Activated T-helper 1 cell treated with anti-CD3 and anti-CD28 coated beads, Interleukin-12 subunit alpha, Interleukin-12 subunit beta, Interleukin-2, Interleukin-4 antibody, amounts not matched to agents 30 ng/mL and 10 ng/mL and 1 ng/mL, durations not matched to agents 14 hours and 24 hours and 36 hours (primary cell): ENCODE measurements at places on chromosomes 7 and 10.
A peak's percentile ranks its signal among the peaks of the same experiment; 100 is the strongest.

DNA sequence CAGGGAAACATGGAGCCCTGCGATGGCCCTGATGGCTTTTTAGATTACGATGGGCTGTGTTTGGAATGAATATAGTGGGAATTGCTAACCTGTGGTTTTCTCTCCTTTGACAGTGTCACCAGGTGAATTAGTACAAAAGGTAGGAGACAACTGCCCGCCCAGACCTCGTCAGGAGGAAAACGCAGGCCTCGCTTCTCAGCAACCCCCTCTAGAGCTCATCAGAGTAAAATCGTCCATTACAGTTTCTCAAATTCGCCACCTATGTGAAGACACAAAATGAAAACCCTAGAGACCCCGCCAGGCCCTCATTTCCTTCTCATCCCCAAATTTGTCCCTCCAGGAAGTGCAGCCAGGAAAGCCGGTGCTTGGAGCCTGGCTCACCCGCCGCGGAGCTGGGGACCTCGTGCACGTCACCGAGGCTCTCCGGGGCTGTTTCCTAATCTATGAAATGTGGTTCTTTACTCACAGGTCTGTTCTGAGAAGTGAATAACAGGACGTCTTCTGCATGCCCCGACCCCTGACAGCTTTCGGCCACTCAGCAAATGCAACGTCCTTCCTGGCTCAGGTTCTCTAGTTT, 143.7 kb downstream of the VIPR2 start:
- H3K4me1 ChIP-seq, result peaks cover 21% of the 10 kb centered on the region
- H3K27me3 ChIP-seq, result peaks cover 7% of the 10 kb centered on the region
- H3K27ac ChIP-seq, result no peak overlapping the region
- DNase-seq, result no peak
- H3K4me3 ChIP-seq, result no peak overlapping the region
- H3K36me3 ChIP-seq, result peaks cover 4% of the 10 kb centered on the region

DNA sequence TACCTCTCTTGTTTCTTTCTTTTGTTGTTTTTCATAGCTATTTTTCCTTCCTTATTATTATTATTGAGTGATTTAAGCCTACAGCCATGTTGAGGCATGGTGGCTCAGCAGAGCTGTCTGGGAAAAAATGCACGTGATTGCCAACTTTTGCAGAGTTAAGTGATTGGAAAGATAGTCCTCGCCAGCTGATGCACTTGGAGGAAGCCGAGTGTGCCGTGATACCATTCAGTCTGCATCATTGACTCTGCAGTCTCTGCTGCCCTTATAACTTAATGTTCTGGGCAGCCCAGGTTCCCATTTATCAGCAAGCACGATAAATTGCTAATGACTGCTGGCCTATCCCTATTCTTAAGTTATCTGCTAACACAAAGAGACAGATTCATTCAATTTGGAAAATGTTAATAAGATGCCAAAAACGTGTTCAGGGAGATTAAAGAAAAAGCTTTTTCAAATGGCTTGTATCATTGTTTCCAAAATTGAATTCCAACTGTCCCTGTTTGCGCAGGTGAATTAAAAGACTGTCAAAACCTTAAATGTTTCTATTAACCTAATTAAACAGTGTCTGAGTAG, 232.9 kb upstream of the NPY start:
- peaks cover 21% of the 10 kb centered on the region for H3K27me3 ChIP-seq
- no peaks in the 10 kb centered on the region for H3K4me1 ChIP-seq
- no peak for DNase-seq
- H3K4me3 ChIP-seq, result no peak overlapping the region
- no peak overlapping the region for H3K27ac ChIP-seq
- peaks cover 1% of the 10 kb centered on the region for H3K36me3 ChIP-seq

GRCh38 chr10:11758527-11759236, 16.5 kb downstream of the ECHDC3 start:
- no peak overlapping the region for H3K27ac ChIP-seq
- no peak overlapping the region for H3K4me3 ChIP-seq
- H3K4me1 ChIP-seq, result no peaks in the 10 kb centered on the region

GRCh38 chr7:28418966-28419365, 6.6 kb downstream of the CREB5 start:
- no peak for DNase-seq
- no peak overlapping the region for H3K4me3 ChIP-seq
- peaks cover 19% of the 10 kb centered on the region for H3K27me3 ChIP-seq

GRCh38 chr7:95649546-95649945, 53.2 kb upstream of the PDK4 start:
- no peak overlapping the region for H3K27ac ChIP-seq
- no peak overlapping the region for H3K4me3 ChIP-seq
- no peak for DNase-seq
- H3K36me3 ChIP-seq, result no peaks in the 10 kb centered on the region

DNA sequence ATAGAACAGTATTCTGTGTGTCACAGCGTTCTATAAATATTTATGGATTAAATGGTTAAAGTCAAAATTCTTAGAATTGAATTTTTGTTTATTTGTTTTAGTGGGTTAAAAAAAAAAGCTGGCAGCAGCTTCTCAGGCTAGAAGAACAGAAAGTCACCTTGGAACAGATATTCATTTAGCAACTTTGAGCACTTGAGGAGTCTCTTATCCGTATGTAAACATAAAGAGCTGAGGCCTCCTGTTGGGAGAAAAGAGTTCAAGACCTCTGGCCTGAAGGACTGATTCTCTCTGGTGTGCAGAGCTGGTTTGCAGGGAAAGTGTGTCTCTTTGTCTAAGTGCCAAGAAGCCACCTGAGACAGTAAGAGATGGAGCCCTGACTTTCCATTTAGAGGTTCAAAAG, 109.9 kb downstream of the HERPUD2 start:
- H3K4me3 ChIP-seq, result no peak overlapping the region
- H3K36me3 ChIP-seq, result no peaks in the 10 kb centered on the region
- H3K27me3 ChIP-seq, result peaks cover 12% of the 10 kb centered on the region

DNA sequence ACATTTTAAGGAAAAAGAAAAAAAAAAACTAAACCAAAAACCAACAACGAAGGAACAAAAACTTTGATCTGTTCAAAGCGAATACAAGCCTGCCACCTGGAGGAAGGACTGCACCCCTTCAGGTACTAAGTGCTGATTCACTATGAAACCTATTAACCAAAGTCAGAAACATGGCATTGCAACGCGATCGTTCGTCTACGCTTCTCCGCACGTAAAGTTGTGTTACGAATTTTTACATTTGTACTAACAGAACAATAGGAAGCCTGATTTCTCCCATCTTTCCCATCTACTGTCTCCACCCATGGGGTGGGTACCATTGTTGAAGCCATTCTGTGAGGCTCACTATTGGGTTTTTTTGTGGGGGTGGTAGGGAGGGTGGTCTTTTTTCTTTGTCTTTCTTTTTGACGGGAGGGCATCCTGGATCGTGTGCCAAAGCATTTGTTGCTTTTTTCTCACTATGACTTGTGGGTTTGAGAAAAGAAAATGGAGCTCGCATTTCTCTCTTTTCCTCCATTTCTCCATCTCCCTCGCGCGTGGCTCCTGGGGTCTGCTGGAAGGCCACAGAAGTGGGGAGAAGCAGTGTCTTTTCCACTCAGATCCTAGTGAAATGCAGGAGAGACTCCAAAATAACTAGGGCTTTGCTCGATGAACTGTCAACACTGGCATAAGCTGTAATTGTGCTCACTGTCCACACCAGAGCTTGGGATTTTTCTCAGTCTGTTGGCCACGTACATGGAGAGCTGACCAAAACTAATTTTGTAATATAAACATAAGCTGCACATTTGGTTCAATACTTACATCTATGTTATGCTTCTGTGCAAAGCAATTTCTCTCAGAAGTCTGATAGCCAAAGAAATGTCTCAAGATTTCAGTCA, 100.9 kb upstream of the YAE1 start:
- no peak overlapping the region for H3K27ac ChIP-seq
- H3K4me1 ChIP-seq, result peaks cover 18% of the 10 kb centered on the region
- no peak overlapping the region for H3K4me3 ChIP-seq
- H3K27me3 ChIP-seq, result peaks cover 20% of the 10 kb centered on the region

DNA sequence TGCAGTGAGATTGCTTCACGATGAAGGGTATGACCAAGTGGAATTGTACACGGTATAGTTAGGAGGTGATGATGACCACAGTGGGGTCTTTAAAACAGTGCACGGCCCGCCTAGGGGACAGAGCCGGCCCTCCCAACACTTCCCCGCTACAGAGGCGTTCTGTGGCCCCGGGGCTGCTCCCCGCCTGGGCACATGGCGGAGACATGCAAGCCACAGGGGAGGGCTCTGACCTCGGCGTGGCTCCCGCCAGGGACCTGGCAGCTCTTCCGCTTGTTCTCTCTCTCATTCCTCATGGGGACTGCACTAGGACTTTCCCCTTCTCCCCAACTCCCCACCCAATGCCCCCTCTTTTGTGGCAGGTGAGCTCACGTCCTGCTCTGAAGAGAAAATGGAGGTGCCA, 393.8 kb downstream of the DNAJB6 start:
- no peak for DNase-seq
- H3K4me1 ChIP-seq, result no peaks in the 10 kb centered on the region
- no peak overlapping the region for H3K4me3 ChIP-seq
- H3K27me3 ChIP-seq, result peaks cover 4% of the 10 kb centered on the region
- H3K27ac ChIP-seq, result no peak overlapping the region
- H3K36me3 ChIP-seq, result no peaks in the 10 kb centered on the region

GRCh38 chr7:34655384-34655783, 2.6 kb upstream of the NPSR1 start:
- H3K36me3 ChIP-seq, result no peaks in the 10 kb centered on the region
- H3K27ac ChIP-seq, result no peak overlapping the region
- no peak overlapping the region for H3K4me3 ChIP-seq
- DNase-seq, result no peak
- no peaks in the 10 kb centered on the region for H3K27me3 ChIP-seq
- no peaks in the 10 kb centered on the region for H3K4me1 ChIP-seq

- H3K27ac ChIP-seq, result no peak overlapping the region
- H3K4me1 ChIP-seq, result no peaks in the 10 kb centered on the region
- DNase-seq, result no peak
- no peaks in the 10 kb centered on the region for H3K36me3 ChIP-seq
- H3K27me3 ChIP-seq, result peaks cover 2% of the 10 kb centered on the region
- no peak overlapping the region for H3K4me3 ChIP-seq
Measured at GRCh38 chr7:11300241-11300640, 326.6 kb downstream of the PHF14 start.

DNA sequence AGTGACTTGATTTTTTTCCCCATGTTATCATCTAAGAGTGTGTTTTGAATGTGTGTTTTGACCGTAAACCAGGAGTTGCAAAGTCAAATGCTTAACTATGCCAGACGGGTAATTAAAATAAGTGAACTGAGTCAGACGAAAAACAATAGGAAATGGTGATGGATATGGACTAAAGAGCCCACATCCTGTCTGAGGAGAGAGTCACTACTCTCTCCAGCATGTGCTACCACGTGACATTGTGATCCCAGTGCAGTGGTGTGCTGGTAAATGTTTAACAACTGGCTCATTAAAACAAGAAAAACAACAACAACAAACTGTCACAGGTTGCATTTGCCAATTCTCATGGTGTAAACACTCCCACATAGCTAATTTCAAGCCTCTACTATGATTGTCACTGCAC, 164.3 kb downstream of the SUGCT start:
- no peak overlapping the region for H3K4me3 ChIP-seq
- no peak for DNase-seq
- no peak overlapping the region for H3K27ac ChIP-seq
- no peaks in the 10 kb centered on the region for H3K27me3 ChIP-seq

DNA sequence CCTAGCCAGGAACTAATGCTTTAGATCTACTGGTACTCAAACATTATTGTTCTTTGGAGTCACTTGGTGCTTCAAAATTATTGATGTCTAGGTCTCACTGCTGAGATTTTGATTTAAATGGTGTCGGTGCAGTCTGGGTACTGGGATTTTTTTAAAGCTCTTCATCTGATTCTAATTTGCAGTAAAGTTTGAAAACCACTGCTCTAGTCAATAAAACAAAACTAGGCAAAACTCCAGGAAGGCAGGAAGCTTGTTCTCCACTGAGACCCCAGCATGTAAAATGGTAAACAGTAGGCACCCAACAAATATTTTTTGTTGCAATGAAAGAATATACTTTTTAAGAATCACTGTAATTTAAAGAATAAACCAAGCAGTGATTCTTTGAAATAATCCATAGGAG, 49.7 kb downstream of the ADD3 start:
- H3K4me1 ChIP-seq, result peaks cover 80% of the 10 kb centered on the region
- H3K4me3 ChIP-seq, result peak overlapping the region; percentile 16
- no peaks in the 10 kb centered on the region for H3K27me3 ChIP-seq
- no peak for DNase-seq

GRCh38 chr10:86341361-86341811, 25.2 kb downstream of the GRID1 start:
- no peak overlapping the region for H3K27ac ChIP-seq
- peaks cover 2% of the 10 kb centered on the region for H3K27me3 ChIP-seq
- DNase-seq, result no peak
- H3K4me1 ChIP-seq, result no peaks in the 10 kb centered on the region
- no peak overlapping the region for H3K4me3 ChIP-seq
- no peaks in the 10 kb centered on the region for H3K36me3 ChIP-seq

GRCh38 chr7:48931481-48931880, 7.1 kb downstream of the CDC14C start:
- H3K4me3 ChIP-seq, result no peak overlapping the region
- no peak overlapping the region for H3K27ac ChIP-seq
- DNase-seq, result no peak
- peaks cover 2% of the 10 kb centered on the region for H3K27me3 ChIP-seq
- no peaks in the 10 kb centered on the region for H3K4me1 ChIP-seq

- no peak for DNase-seq
- no peak overlapping the region for H3K4me3 ChIP-seq
- H3K4me1 ChIP-seq, result peaks cover 17% of the 10 kb centered on the region
- H3K27me3 ChIP-seq, result no peaks in the 10 kb centered on the region
- H3K27ac ChIP-seq, result no peak overlapping the region
Measured at GRCh38 chr7:107614425-107614824, 34.4 kb downstream of the BCAP29 start.
